Stimulated activated CD8-positive, alpha-beta memory T cell treated with anti-CD3 and anti-CD28 coated beads, Interleukin-15, amount 100 ng/mL, for 1 hour (primary cell): ENCODE measurements at places on chromosomes 12 and 14.

DNA sequence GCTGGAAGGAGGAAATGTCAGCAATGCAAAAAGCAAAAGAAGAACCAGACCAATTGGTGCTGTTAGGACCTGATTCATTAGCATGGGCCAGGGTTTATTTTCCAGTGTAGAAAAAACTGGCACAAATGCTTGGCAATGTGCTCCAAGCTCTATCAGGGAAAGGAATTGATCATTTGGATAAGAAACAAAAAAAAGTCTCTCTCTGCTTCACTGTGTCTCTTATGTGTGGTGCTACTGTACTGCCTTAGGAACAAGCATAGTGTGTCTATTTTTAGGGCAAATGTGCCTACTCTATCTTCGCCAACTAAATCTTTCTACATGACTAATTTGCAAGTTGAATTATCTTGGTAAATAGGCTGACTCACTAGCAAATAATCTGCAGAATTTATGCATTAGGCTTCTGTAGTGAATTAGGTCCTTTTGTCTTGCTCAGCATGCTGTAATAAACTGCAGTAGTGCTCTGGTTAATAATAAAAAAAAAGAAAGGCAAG, 236.7 kb downstream of the MDGA2 start:
- DNase-seq = no peak

GRCh38 chr12:121427556-121428050, 27.7 kb downstream of the RNF34 start:
- no peak for DNase-seq

GRCh38 chr12:7460375-7461259, 16.7 kb upstream of the CD163L1 start:
- DNase-seq = peak; percentile 32

- no peak for DNase-seq
These were observed 12.1 kb upstream of the IPO8 start for GRCh38 chr12:30707613-30708342.

DNA sequence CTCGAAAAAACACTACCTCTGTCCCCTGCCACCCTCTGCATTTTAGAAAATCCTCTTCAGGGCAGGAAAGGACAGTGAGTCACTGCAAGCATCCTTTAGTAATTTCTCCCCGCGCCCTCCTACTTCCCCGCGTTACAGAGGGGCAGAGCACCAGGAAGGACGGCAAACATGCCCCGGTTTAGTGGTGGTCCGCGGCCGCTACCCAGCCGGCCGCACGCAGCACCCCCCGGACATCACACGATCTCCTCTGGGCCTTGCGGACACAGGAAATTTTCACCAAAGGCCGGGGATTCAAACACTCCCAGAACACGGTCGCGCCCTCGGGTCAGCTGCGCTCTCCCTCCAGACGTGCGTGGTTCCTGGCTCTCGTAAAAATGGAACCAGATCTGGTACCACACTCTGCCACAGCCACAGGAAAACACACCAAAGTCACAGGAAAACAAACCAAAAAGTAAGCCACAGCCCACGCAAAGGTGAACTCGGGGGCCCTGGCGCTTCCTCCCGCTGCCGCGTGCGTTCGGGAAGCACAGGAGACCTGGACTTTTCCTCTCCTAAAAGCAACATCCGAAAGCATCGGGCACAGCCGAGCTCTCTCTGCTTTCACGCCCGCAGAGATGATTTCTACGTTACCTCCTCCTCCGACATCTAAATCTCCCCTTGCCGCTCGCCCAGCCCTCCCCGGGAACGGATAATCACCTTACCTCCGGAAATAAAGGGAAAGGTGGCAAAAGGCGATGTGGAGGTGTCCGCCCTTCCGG, 839 bp downstream of the SLC38A1 start:
- no peak for DNase-seq

DNA sequence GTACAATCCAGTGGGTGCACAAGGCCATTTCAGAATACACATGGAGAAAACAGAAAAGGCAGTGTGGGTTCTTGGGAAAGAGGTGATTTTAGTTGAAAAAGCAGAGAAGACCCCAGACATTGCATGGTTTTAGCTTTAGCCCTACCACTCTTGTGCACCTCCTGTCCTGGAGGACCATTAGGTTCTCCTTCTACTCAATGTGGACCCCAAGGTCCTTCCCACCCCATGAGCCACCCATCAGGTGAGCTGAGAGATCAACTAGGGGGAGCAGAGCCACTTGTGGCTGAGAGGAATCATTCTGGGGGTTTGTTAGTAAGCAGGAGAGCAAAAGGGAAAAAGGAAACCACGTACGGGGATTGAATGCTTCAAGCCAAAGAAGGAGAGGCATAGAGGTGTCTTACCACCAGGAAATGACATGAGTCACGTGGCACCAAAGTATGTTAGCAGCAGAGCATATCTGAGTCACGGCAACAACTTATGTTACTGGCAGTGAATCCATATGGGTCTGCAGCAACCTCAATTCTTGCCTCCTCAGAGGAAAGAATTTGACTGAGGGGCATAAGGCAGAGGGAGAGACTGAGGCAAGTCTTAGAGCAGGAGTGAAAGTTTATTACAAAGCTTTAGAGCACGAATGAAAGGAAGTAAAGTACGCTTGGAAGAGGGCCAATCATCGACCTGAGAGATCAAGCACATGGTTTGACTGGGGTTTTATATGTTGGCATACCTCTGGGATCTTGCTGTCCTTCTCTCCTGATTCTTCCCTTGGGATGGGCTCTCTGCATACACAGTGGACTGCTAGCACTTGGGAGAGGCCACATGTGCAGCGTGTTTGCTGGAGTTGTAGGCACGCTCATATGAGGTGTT, 73.9 kb downstream of the HSD17B6 start:
- no peak for DNase-seq
